ENCODE measurements at places on chromosomes 13 and 19.

DNA sequence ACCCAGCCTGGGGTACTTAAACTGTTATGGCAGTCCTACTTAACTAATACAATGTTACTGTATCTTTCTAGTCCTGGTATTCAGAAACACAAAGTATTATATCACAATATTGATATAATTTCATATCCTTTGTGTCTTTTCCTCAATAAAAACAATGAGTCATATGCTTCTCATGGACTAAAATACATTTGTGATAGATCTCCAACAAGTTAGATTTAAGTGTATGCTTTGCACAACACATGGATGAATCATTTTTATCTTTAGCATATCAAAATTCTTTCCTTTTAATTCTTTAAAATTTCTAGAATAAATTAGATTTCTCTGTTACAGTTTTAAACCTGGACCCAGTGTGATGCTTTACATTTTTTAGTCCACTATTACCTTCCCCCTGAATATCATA lies 1357.8 kb upstream of the ATXN8OS start:
- no peak for DNase-seq

DNA sequence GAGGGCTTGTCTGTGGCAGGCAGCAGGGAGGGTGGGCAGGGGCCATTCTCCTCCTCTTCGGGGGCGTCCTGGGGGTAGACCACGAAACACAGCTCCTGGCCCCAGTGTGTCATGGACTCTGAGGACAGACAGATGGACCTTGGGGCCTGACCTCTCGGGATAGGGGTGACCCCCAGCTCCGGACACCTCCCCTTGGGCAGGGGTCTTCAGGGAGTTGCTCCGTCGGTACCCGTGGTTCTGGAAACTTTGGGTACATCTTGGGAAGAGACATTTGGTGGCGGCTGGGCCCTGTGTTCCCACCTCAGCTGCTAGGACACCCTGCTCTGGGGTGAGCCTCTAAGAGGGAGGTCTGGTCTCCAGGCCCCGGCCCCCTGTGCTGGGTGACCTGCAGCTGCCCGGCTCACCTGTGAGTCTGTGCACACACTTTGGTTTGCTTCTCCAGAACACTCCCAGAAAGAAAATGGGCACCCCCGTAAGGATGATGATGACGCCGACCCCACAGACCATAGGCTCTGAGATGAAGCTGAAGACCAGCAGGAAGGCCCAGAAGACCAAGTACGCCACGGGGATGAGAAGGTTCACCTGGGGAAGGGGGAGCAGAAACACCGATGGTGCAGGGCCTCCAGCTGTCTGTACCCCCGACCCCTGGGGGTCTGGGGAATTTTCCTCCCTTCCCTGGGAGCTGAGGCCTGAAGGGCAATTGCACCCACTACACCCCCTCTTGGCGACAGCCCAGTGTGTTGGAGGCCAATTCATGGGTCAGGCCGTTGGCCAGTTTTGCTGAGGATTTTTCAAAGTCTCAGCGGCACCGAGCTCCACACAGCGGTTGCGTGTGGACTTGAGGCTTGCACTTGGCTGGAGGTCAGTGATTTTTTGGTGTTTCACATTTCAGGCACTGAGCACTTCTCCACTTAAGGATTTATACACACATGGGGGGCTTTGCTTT lies 15.0 kb downstream of the LRP3 start:
- no peak for DNase-seq

DNA sequence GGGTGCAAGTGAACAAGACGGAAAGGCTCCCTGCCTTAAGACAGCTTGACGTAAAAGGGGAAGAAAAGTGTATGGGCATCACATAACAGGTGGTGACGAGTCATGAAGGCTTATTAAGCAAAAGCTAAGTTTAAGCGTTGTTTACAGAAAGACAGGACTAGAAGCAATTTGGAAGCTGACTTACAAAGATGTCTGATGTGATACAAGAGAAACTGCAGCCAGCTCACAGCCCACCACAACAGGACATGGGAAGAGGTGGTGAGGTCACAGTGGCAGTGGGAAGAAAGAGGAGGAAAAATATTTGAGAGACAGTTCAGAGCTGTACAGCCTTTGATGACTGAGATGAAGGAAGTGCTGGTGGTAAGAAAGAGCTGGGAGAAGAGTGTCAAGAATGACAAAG lies 181.6 kb downstream of the KLF12 start:
- DNase-seq: no peak

GRCh38 chr13:78657699-78658629 lies 991 bp downstream of the OBI1 start:
- DNase-seq: no peak

GRCh38 chr13:60425332-60425731 lies 28.3 kb downstream of the TDRD3 start:
- DNase-seq: no peak

DNA sequence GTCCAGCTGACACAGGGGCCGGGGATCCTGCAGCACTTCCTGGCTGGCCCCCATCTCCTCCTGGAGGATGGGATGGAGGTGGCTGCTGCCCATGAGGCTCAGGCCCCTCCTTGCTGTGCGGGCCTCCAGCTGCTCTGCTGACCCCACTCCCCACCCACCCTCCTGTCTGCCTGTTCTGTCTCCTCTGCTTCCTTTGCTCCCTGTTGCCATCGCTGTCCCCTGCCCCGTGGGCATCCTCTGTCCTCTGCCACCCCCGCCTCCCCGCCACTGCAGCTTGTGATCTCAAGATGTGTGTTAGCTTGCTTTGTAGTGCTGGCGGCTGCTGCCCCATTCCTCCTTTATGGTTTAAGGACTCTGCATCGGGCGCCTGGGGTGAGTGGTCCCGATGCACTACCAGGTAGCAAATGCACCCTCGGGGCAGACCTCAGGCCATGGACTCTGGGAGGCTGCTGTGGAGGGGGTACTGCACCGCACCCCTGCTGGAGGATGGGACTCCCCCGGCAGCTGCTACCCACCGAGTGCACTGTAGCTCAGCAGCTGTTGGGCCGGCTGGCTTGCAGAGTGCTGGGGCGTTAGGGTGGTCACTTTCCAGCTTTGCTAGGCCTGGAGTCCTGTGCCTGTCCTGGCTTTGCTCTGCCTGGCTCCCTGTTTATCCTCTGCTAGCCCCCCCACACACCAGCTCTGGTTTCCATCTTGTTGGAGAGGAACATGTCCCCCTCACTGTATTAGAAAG lies 15.8 kb upstream of the C19orf33 start:
- no peak for DNase-seq

DNA sequence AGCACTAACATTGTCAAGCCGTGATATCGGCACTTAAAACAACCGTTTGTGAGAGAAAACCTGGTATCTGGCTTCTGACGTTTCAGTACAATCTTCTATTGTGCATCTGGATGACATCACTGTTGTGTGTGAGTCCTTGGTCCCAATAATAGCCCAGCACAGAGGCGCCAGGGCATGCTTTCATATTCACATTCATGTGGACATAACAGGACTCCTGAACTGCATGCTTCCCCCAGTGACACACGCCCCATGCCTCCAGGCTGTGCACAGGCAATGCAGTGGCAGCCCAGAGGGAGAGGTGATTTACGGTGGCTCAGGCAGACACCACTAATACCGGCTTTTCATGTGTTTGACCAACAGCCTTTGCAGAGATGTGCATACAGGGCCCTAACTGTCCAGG lies 58.1 kb downstream of the MRPL57 start:
- DNase-seq: no peak

GRCh38 chr13:39577838-39578491 lies 25.0 kb downstream of the LHFPL6 start:
- no peak for DNase-seq

DNA sequence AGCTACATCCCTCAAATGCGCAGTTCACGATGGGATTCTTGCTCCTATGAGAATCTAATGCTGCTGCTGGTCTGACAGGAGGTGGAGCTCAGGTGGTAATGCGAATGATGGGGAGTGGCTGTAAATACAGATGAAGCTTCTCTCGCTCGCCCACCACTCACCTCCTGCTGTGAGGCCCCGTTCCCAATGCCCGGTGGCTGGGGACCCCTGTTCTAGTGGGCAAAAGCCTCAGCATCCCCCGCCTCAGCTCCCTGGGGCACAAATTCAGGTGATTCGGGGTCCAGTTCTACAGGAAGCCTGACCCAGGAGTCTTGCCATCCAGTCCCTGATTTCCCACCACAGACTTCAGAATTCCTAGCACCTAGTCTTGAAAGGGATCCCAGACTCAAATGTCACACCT lies 3.7 kb downstream of the RETN start:
- DNase-seq: no peak

DNA sequence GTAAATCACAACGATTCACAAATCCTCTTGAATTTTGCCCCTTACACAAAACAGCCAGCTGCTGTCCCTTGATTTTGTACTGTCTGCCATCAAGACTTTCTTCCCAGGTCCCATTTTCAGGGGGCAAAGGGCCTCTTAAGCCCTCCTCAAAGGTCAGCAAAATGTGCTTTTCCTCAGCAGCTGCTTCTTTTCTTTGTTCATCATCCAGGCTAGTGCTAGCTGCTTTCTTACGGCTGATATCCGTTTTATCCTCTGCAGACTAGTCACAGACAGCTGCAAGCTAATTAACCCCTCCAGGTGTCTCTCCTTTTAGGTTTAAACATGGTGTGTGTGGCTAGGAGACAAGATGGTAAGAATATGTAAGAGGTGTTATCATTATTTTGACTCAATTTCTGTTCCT lies 90.9 kb downstream of the NALCN start:
- no peak for DNase-seq

DNA sequence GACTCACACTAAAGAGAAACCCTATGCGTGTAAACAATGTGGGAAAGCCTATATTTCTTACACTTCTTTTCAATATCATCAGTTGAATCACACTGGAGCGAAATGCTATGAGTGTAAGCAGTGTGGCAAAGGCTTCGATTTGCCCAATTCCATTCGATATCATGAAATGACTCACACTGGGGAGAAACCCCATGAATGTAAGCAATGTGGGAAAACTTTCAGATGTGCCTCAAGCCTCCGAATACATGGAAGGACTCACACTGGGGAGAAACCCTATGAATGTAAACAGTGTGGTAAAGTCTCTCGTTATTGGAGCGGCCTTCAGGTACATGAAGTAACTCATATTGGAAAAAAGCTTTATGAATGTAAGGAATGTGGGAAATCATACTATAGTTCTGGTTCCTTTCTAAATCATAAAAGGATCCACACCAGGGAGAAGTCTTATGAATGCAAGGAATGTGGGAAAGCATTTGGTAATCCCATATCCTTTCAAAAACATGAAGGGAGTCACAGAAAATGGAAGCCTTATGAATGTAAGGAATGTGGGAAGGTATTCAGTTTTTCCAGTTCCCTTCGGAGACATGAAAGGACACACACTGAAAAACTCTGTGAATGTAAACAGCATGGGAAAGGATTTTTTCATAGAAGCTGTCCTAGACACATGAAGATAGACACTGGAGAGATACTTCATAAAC lies 28.1 kb downstream of the ZNF20 start:
- no peak for DNase-seq

- DNase-seq: no peak
Measured at GRCh38 chr19:51809787-51810186, 14.8 kb downstream of the FPR3 start.

DNA sequence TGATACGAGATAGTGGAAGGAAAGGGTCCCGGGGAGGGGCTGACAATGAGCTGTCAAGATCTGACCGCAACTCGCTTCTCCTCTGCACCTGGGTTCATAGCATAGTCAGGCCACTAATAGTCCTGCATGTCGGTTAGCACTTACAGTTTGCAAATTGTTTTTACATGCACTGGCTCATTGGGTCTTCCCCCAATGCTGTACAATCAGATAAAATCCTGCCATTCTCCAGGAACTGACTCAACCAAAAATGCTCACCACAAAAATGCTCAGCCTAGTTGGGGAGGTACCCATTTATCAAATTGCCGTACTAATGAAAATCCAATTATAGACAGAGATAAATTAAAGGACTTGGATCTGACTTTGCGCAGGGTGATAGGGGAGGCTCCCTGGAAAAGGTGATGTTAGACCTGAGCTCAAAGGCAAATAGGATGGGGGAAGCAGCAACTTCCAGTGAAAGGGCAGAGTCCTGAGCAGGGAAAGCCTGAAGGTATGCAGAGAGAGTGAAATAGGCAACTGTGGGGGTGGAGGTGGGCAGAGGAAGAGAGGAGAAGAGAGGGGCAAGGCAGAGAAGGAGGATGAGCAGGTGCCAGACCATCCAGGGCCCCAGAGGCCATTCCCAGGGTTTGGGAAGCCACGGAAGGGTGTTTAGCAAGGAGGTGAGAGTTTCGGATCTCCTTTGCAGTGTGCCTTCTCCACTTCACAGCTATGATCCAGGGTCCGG lies 326.1 kb upstream of the TSHZ3 start:
- peak; percentile 51 for DNase-seq

DNA sequence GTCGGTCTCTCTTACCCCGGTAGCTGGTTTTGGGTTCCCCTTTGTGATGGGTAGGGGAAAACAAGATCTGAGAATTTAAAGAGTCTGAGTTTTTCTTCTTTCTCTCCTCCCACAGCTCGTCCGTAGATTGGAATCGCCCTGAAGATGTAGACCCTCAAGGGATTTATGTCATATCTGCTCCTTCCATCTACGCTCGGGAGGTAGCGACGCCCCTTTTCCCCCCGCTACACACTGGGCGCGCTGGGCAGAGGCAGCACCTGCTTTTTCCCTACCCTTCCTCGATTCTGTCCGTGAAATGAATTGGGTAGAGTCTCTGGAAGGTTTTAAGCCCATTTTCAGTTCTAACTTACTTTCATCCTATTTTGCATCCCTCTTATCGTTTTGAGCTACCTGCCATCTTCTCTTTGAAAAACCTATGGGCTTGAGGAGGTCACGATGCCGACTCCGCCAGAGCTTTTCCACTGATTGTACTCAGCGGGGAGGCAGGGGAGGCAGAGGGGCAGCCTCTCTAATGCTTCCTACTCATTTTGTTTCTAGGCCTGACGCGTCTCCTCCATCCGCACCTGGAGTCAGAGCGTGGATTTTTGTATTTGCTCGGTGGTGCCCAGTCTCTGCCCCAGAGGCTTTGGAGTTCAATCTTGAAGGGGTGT lies 7.1 kb upstream of the SELENOV start:
- no peak for DNase-seq

DNA sequence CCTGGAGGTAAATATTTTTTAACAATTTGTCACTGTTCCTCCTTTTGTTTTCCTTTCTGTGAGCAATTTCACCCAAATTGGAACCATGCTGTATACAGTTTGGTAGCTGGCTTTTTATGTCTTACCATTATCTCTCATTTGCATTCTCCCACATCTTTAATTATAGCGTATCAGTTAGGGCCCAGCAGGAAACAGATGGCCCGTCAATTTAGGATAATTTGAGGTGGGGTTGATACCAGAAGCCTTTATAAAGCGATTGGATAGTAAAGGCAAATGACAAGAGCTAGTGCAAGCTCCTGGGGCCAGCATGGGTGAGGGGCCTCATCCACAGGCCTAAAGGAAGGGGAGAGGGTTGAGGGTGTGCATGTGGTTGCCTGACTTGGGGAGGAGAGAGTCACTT lies 3.8 kb upstream of the IFNL4 start:
- no peak for DNase-seq

GRCh38 chr19:13441810-13442512 lies 64.3 kb downstream of the CACNA1A start:
- DNase-seq: peak; percentile 20

- DNase-seq: peak; percentile 38
Measured at GRCh38 chr19:17902701-17903100, 30.1 kb upstream of the CCDC124 start.

GRCh38 chr19:32318884-32319520 lies 26.4 kb upstream of the ZNF507 start:
- DNase-seq: no peak
